Midbrain (tissue), 1 donor: ENCODE measurements at places on chromosomes 5 and 9.

GRCh38 chr9:89431930-89432725 is 65.8 kb downstream of the SEMA4D start:
- no peak for DNase-seq

GRCh38 chr9:111900858-111901612 is 4.4 kb downstream of the UGCG start:
- no peak for DNase-seq

DNA sequence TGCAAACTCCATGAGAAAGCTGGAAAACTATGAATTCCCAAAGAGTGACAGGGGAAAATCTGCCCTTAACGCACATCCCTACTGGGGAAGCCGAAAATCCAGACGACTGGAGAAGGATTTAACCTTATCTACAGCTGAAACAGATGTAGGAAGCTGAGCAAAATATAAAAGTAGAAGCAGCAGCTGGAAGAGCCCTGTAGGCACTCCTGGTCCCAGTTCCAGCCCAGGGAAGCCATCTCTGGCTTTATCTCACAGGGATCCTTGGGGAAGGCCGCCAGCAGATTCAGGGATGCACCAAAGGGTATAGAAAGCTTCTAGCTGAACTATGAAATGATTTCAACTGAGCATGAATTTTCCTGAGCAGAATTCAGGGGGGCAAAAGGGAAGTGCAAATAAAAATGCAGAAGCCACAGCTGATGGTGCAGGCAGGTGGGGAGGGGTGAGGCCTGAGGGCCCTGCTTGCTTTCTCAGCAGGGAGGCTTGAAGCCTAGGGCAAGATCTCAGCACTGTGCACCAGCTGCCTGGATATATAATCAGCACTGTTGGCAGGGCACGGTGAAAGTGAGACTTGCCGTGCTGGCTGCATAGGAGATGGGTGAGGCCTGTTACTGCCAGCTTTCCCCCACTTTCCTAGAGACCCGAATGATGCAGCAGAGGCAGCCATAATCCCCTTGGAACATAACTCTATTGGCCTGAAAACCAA is 2019.5 kb upstream of the NUDT12 start:
- DNase-seq, result no peak

DNA sequence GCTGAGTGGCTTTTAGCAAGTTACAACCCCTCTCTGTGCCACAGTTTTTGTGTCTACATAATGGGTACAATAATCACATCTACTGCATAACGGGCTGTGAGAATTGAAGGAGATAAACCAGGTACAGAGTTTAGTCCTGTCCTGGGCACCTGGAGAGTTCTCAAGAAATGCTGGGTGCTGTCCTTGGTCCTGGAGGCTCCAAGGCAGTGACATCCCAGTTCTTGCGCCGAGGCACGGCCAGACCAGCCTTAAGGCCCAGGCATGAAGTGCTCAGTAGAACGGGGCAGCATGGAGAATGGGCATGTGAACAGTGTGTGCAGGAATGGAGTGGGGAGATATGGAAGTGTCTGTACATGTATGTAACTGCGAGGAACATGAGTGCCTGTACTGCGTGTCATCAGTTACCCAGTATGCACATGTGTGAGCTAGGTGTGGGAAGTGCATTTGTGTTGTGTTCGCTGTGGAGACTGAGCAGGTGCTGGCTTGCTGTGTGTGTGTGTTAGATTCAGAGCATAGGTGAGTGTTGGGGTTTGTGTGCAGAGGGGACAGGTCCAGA is 6.3 kb upstream of the UNC5A start:
- no peak for DNase-seq

- no peak for DNase-seq
Observed at GRCh38 chr9:114592356-114592755, 4.8 kb downstream of the ATP6V1G1 start.

DNA sequence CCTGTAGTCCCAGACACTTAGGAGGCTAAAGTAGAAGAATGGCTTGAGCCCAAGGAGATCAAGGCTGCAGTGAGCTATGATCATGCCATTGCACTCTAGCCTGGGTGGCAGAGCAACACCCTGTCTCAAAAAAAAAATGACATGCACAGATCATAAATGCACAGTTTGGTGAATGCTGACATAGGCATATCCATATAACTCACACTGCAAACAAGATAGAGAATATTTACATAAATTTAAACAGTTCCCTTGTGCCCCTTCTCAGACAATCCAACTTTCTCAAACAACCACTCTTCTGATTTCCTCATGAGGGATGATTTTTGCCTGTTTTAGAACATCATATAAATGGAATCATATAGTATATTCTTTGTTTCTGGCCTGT is 88.7 kb upstream of the CAST start:
- DNase-seq, result no peak

GRCh38 chr5:117734056-117734455 is 1159.4 kb upstream of the SEMA6A start:
- DNase-seq, result no peak

- DNase-seq, result no peak
Observed at GRCh38 chr9:106468431-106468830, 394.5 kb upstream of the ZNF462 start.

GRCh38 chr5:171272996-171273970 is 35.8 kb upstream of the TLX3 start:
- DNase-seq, result no peak

DNA sequence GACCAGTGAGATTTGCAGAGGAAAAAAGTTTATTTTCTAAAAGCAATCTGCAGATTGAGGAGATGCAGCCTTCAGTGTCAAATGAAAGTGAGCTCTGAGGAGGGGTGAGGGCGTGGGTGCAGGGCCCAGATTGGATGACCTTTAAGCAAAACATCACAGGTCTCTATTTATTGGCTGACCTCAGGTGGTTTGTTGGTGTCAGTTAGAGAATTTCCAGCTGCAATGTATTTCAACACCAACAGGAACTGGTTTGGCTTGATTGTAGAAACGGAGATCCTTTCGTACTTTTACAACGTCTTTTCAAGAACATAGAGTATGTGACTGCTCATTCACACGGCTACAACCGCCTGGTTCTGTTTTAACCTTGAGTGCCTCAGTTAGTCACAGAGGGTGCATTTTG is 1069.1 kb downstream of the EFNA5 start:
- DNase-seq, result no peak

- DNase-seq, result no peak
Observed at GRCh38 chr5:156076912-156077311, 250.1 kb upstream of the SGCD start.

- DNase-seq, result peak; percentile 82
Observed at GRCh38 chr9:546797-547223, 294.7 kb upstream of the DMRT1 start.

- DNase-seq, result no peak
Observed at GRCh38 chr5:114255260-114255659, 106.6 kb upstream of the KCNN2 start.

DNA sequence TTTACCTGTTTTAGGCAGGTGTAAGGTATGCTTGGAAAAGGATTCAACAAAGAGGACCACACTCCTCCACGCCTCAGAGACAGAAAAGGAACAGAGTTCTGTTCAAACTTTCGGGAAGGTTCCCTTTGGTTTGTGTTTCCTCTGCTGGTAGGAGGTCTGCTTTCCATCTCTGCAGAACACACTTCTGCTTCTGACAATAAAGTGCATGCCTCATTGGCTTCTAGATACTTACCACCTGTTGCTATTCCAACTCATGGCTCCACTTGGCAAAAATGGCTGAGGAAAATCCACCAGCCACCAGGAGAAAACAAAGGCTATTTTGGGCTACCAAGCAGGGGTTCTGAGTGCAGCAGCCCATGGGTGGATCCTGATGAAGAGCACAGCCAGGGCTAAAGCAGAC is 112.7 kb downstream of the NRG2 start:
- DNase-seq, result no peak

- no peak for DNase-seq
Observed at GRCh38 chr9:126303488-126303887, 23.1 kb upstream of the MVB12B start.
